CD4-positive, alpha-beta T cell treated with Interleukin-4 for 1 hour (primary cell): ENCODE measurements at places on chromosomes 16 and 17.

- no peak for DNase-seq
Observed at GRCh38 chr16:54934481-54935265, 4.0 kb downstream of the IRX5 start.

DNA sequence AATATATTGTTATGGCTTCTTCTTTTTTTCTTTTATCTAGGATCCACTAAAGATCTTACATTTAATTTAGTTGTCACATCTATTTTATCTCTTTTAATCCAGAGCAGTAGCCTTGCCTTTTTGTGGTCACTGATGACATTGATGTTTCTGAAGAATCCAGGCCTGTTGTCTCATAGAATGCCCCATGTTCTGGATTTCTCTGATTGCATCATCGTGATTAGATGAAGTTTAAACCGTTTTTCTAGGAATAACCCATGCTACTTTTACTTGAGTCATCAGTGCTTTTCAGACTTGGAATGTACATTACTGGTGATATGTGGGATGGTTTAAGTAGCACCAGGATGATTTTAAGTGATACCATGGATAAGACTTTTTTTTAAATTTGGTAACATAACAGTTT lies 106.4 kb upstream of the CES5A start:
- DNase-seq: no peak

GRCh38 chr17:79027925-79028491 lies 4.0 kb downstream of the C1QTNF1 start:
- DNase-seq: no peak

- no peak for DNase-seq
Observed at GRCh38 chr16:67461600-67462278, 19.2 kb downstream of the ATP6V0D1 start.

DNA sequence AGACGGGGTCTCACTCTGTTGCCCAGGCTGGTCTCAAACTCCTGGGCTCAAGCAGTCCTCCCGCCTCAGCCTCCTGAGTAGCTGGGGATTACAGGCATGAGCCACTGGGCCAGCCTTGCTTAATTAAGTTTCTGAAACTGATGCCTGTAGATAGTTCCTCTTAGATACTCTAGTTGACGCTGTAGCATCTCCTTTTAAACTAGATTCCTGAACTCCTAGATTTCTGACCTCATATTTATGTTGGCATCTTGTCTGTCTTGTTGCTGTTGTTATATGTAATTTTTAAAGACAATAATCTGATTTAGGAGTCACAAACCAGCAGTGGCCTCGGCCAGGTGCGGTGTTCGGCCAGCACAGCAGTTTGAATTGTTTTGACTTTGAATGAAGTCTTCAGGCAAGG lies 37.5 kb downstream of the DHRS7B start:
- DNase-seq: no peak

- DNase-seq: no peak
Observed at GRCh38 chr16:66662445-66663194, 33.9 kb downstream of the CMTM4 start.

DNA sequence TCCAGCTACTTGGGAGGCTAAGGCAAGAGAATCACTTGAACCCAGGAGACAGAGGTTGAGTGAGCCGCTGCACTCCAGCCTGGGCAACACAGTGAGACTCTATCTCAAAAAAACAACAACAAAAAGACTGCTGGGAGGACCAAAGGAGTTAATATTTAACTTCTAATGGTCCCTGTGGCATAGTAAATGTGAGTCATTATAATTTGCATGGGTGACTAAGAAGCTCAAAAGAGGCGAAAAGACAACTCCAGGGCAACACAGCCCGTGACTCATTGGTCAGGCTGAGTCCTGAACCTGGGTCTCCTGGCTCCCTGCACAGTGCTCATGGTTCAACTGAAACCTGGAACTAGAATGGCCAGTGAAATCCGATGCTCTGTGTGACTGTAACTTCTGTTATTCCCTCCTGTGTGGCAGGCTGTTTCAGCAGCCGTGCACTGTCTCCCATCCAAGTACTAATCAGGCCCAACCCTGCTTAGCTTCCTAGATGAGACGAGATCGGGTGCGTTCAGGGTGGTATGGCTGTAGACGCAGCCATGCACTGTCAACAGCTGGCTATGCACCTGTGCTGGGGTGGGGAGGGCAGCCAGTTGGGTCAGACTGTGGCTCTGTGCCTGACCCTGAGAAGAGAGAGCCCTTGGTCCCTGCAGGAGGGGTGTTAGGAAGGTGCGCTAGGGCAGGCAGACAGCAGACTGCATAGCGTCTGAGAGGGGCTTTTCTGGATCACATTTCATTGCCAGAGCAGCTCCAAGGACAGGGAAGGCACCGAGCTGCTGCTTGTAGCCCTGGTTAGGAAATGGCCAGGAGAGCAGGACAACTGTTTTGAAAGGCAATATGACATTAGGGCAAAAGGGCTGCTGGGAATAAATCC lies 14.5 kb upstream of the GPRC5C start:
- DNase-seq: no peak

GRCh38 chr17:9912121-9913099 lies 7.3 kb upstream of the RCVRN start:
- DNase-seq: no peak

- no peak for DNase-seq
Observed at GRCh38 chr17:82356845-82357355, 2.1 kb upstream of the TEX19 start.

GRCh38 chr17:41917192-41917591 lies 1.6 kb downstream of the ACLY start:
- no peak for DNase-seq

GRCh38 chr17:5381542-5381941 lies 37.9 kb downstream of the NUP88 start:
- no peak for DNase-seq

DNA sequence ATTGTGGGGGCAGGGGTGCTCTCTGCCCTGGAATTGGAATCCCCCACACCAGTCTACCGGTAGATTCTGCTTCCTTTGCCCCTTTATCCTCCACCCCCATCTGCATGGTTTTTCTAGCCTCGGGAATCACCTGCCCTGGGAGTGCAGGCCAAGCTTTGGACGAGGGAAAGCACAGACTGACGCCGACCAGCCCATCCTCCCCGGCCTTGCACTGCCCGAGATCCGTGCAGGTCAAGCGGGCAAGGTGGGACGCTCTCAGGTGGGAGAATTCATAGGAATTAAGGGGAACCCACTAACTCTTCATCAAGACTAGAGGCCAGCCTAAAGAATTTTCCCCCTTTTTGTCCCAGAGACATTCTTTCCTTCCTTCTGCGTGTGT lies 9.9 kb upstream of the HOXB13 start:
- DNase-seq: no peak

- no peak for DNase-seq
Observed at GRCh38 chr16:11151156-11151884, 104.7 kb downstream of the SOCS1 start.

- DNase-seq: no peak
Observed at GRCh38 chr16:52727441-52727840, 180.5 kb upstream of the TOX3 start.

DNA sequence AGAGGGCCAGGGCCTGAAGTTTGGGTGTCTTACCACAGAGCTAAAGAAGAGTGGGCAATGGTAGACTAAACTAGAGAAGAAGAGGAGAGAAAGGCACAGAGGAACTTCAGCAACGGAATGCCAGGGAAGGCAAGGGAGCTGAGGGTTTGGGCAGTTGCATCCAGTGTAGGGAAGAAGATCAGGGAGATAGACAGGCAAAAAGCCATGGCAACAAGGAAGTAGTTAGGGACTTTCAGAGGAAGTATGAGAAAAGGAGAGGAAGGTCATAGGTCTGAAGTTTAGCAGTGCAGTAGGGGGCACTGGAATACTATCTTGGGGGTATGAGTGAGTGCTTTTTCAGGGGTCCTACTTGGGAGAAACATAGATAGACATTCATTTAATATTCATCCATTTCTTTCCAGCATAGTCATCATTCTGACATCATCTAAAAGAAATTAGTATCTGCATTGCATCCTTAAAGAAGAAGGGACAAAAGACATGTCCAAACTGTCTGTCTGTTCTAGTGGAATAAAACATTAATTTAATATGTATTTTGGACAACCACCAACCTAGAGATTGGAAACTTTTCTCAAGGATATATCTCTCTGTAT lies 2.2 kb upstream of the NF1 start:
- no peak for DNase-seq

GRCh38 chr17:72730077-72730476 lies 362.4 kb downstream of the SLC39A11 start:
- no peak for DNase-seq

DNA sequence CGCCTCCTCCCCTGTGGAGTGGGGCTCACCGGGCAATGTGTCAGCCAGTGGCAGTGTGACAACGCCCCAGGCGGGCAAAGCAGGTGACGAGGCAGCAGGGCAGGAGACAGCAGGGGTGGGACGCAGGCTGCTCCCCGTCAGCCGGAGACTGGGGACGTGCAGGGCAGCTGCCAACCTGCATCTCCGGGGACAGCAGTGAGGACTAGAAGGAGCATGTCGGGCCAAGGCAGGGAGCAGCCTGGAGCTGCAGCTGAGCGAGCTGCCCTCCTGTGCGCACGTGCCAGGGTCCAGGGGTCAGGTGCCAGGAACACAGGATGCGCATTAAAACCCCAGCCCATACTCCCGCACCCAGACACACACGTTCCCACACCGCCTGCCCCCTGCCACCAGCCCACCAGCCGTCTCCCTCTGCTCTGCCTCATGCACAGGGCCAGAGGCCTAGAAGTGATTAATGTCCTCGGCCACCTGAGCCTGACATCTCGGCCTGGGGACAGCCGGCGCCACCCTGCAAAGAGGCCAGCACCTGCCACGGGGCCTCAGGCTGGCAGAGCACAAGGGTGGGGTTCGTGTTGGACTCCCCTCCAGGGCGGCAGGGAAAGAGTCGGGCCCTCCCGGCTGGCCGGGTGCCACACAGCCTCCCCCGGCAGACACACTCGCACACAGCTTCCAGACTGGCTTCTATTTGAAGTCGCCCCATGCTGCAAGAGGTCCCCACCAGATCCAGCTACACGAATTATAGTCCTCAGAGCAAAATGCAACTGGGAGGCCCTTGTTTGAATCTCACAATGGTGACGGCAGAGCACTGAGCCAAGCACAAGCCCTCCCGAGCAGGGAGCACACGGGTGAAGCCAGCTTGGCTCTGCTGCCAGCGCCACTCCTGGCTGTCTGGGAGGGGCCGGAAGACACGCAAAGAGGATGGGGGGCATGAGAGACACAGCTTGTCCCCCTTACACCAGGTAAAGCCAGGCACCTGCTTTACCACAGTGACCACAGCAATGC lies 90.4 kb downstream of the RBFOX3 start:
- no peak for DNase-seq

- DNase-seq: no peak
Observed at GRCh38 chr16:55418586-55418985, 60.4 kb upstream of the MMP2 start.

GRCh38 chr16:77057161-77057774 lies 133.7 kb upstream of the MON1B start:
- DNase-seq: no peak

- no peak for DNase-seq
Observed at GRCh38 chr17:45386178-45386577, 46.5 kb downstream of the ARHGAP27 start.

DNA sequence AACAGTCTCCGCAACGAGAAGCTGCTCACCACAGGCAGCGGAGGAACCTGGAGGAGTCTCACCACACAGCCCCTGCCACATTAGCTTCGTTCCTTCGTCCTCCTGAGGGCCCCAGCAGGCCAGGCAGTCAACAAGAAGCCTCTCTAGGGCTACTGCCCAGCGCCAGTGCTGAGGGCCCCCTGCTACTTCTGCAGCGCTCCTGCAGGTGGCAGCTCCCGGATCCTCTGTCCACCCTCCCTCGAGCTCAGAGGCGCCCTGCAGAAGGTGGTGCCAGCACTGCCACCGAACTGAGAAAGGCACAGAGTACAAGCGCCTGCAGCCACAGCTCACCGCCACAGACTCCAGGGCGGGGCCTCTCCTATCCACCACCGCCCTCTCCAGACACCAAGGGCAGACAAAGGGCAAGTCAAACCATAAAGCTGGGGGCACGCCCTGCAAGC lies 27.3 kb downstream of the KDM8 start:
- DNase-seq: peak; percentile 79

DNA sequence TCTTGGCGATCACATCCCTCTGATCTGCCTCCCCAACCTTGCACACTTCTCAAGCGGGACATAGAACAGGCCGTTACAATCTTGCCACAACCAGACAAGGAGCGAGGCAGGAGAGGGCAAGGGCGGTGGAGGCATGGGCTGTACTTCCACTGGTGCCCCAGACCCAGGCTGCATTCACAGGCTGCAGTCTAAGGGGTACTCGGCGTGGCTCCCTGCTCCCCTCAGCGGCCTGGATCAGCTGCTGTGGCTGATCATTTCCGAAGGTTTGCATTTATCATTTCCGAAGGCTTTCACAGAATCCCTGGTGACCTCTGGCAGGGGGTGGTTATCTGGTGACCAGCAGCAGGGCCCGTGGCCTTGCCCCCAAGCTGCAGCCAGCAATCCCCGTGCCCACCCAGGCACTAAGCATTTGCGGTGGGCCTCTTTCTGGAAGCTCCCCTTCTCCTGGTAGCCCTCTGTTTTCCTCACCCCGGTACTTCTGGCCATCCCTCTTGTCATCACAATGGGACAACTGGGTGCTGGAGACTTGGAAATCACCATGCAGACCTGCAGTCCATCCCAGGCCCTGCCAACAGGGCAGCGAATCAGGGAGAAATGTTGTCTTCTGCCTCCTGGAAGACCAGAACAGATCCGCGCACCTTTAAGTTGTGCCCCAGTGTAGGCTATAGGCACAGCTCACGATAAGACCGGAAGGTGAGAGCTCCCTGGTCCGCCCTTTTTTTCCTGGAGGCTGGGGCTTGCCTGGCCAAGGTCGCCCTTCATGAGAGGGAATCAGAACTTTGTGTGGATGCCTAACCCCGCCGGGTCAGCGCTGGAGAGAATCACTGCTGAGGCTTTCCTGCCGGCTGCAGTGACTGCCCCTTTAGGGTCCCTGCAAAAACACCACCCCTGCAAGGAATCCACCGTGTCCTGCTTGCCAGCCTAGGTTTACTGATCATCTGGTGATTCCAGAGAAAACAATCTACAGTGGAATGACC lies 1739.1 kb downstream of the TP53TG3F start:
- no peak for DNase-seq

- no peak for DNase-seq
Observed at GRCh38 chr16:86110134-86110533, 211.2 kb downstream of the IRF8 start.
